ENCODE measurements at places on chromosomes 6 and 20. TPM values are rescaled to one million over a fixed set of nuclear protein-coding genes. Genes with fewer than 3 reads are reported as not detected.

DNA sequence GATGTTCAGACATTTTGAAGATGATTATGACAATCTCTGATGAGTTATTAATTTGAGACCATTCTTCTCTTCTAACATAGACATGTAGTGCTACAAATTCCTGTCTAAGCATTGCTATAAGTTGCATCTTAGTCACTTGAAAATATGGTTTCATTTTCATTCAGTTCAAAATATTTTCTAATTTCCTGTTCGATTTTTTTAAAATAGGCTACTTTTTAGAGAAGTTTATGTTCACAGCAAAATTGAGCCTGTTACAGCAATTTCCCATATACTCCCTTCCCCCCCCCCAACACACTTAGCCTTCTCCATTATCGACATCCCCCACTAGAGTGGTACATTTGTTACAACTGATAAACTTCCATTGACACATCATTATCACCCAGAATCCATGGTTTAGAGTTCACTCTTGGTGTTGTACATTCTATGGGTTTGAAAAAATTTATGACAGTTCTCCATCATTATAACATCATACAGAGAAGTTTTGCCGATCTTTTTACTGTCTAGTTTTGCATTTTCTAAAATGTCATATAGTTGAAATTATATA, 31.2 kb downstream of the PLAGL1 start:
- H3K27ac ChIP-seq: no peak overlapping the region
- H3K36me3 ChIP-seq: no peaks in the 10 kb centered on the region
- peaks cover 3% of the 10 kb centered on the region for H3K4me1 ChIP-seq
- H3K27me3 ChIP-seq: no peaks in the 10 kb centered on the region

- H3K27me3 ChIP-seq: no peaks in the 10 kb centered on the region
- peaks cover 10% of the 10 kb centered on the region for H3K4me1 ChIP-seq
- peaks cover 9% of the 10 kb centered on the region for H3K36me3 ChIP-seq
- H3K27ac ChIP-seq: no peak overlapping the region
- no peak for DNase-seq
Observed at GRCh38 chr20:48621376-48622078, 206.3 kb downstream of the PREX1 start.

- H3K36me3 ChIP-seq: peaks cover 12% of the 10 kb centered on the region
- H3K27ac ChIP-seq: no peak overlapping the region
- no peaks in the 10 kb centered on the region for H3K27me3 ChIP-seq
- DNase-seq: no peak
- H3K4me3 ChIP-seq: no peak overlapping the region
- H3K4me1 ChIP-seq: peaks cover 30% of the 10 kb centered on the region
Observed at GRCh38 chr20:34524426-34524825, 8.2 kb downstream of the DYNLRB1 start.

GRCh38 chr20:58092871-58093270, 135.6 kb downstream of the ANKRD60 start:
- no peaks in the 10 kb centered on the region for H3K36me3 ChIP-seq
- no peak for DNase-seq
- H3K27me3 ChIP-seq: peaks cover 12% of the 10 kb centered on the region
- no peak overlapping the region for H3K27ac ChIP-seq
- no peak overlapping the region for H3K4me3 ChIP-seq

GRCh38 chr6:96104910-96105309, 89.1 kb downstream of the FUT9 start:
- DNase-seq: no peak
- no peak overlapping the region for H3K4me3 ChIP-seq
- no peaks in the 10 kb centered on the region for H3K36me3 ChIP-seq
- H3K27me3 ChIP-seq: no peaks in the 10 kb centered on the region

- H3K36me3 ChIP-seq: no peaks in the 10 kb centered on the region
- H3K4me1 ChIP-seq: no peaks in the 10 kb centered on the region
- no peak overlapping the region for H3K4me3 ChIP-seq
- H3K27me3 ChIP-seq: no peaks in the 10 kb centered on the region
- no peak for DNase-seq
Observed at GRCh38 chr6:133632906-133633305, 256.0 kb upstream of the TCF21 start.

GRCh38 chr6:11769811-11770545, 8.6 kb downstream of the ADTRP start:
- H3K4me1 ChIP-seq: peaks cover 3% of the 10 kb centered on the region
- DNase-seq: no peak
- H3K4me3 ChIP-seq: no peak overlapping the region
- H3K27me3 ChIP-seq: no peaks in the 10 kb centered on the region
- H3K27ac ChIP-seq: peak overlapping the region; percentile 64
- no peaks in the 10 kb centered on the region for H3K36me3 ChIP-seq

The BTN1A1 gene
- total RNA-seq: not detected

The ACSS1 gene
- total RNA-seq: 114 TPM

The GFOD1 gene
- 39.6 TPM for total RNA-seq

The GLP1R gene
- 1.4 TPM for total RNA-seq
